ENCODE measurements at places on chromosomes 16 and 17. TPM values are rescaled to one million over a fixed set of nuclear protein-coding genes. Genes with fewer than 3 reads are reported as not detected.

- DNase-seq: no peak
- no peaks in the 10 kb centered on the region for H3K27me3 ChIP-seq
- H3K36me3 ChIP-seq: peaks cover 4% of the 10 kb centered on the region
- H3K4me1 ChIP-seq: peaks cover 37% of the 10 kb centered on the region
- no peak overlapping the region for H3K27ac ChIP-seq
- H3K4me3 ChIP-seq: no peak overlapping the region
These were observed 91.3 kb downstream of the SOCS1 start for GRCh38 chr16:11164482-11165270.

DNA sequence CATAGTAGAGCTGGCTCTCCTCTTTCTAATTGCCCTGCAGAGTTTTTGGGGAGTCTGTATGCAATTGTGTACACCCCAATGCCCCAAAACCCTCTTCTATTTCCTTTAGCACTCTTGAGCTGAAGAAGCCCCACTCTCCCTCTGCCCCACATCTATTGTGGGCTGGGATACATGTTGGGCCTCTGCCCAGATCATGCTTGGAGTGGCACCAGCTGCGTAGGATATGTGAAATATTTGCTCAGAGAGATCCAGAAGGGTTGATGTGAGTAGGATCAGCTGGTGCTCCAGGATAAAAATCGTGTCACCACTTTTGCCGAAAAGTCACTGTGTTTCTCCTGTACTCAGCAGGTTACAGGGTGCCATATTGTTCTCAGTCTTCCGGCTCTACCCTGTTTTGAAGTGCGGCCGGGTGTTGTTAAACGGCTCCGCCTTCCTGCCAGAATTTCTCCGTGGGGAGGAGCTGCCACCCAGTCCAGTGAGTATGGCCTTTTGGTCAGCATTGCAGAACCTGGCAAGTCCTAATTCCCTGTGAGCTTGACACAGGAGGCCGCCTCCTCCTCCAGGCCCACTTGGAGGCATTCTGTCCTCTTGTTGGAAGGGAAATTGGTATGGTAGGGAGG, 664.5 kb downstream of the WWOX start:
- no peaks in the 10 kb centered on the region for H3K27me3 ChIP-seq
- no peak overlapping the region for H3K4me3 ChIP-seq
- DNase-seq: no peak
- no peaks in the 10 kb centered on the region for H3K4me1 ChIP-seq
- no peaks in the 10 kb centered on the region for H3K36me3 ChIP-seq
- no peak overlapping the region for H3K27ac ChIP-seq

- H3K4me3 ChIP-seq: no peak overlapping the region
- no peaks in the 10 kb centered on the region for H3K4me1 ChIP-seq
- DNase-seq: no peak
- H3K27me3 ChIP-seq: no peaks in the 10 kb centered on the region
- H3K36me3 ChIP-seq: no peaks in the 10 kb centered on the region
These were observed 26.6 kb upstream of the KCNG4 start for GRCh38 chr16:84266451-84266850.

DNA sequence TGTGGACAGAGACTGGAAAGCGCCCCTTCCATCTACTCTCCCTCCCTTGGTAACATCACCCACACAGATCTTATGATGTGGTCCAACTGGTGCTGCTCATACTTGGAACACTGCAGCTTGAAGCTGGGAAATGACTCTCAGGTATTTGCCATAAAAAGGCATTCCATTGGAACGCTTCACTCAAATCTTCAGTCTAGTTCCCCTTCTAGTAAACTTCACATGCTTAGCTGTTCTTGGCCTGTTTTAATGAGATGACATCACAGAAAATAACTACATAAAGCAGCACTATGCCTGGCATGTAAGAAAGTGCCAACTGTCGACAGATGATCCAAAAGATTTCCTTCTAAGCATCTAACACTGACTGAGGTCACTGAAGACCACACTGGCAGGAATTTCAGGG, 9.3 kb downstream of the ZNF263 start:
- peaks cover 91% of the 10 kb centered on the region for H3K36me3 ChIP-seq
- no peaks in the 10 kb centered on the region for H3K4me1 ChIP-seq
- DNase-seq: no peak
- no peak overlapping the region for H3K27ac ChIP-seq
- H3K4me3 ChIP-seq: no peak overlapping the region
- no peaks in the 10 kb centered on the region for H3K27me3 ChIP-seq

- no peak overlapping the region for H3K4me3 ChIP-seq
- H3K36me3 ChIP-seq: no peaks in the 10 kb centered on the region
- no peak for DNase-seq
- no peak overlapping the region for H3K27ac ChIP-seq
These were observed 223.1 kb downstream of the MAP2K6 start for GRCh38 chr17:69637446-69638156.

DNA sequence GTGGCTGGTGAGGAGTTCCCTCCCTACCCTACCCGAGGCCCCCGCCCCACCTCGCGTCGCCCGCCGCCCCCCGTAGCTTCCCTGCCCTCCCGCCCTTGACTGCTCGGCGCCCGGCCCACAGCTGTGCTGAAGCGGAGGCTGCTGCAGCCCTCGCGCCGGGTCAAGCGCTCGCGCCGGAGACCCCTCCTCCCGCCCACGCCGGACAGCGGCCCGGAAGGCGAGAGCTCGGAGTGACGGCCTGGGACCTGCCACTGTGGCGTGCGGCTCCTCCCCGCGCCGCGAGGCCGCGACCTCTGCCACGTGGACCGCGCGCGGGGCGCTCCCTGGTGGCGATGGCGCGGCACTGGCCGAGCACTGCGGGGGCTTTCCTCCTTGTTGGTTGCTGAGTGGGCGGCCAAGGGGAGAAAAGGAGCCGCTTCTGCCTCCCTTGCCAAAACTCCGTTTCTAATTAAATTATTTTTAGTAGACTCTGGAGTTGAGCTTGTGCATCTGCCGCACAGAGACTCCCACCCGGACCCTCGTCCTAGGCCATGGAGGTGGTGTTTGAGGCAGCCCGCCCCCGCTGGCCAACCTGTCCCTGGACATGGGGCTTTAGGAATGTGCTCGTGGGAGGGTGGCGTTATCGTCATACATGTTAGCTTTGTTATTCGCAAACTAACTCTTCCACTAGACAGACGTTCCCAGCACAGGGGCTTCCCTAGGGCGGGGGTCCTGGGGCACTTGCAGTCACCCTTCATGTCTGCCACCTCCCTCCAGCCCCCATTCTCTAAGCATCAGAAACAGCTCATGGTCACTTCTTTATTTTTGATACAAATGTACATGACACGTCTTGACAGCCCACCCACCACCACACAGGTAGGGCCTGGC, 4.4 kb downstream of the TP53I13 start:
- no peak overlapping the region for H3K4me3 ChIP-seq
- no peaks in the 10 kb centered on the region for H3K27me3 ChIP-seq
- peaks cover 12% of the 10 kb centered on the region for H3K4me1 ChIP-seq
- peak; percentile 39 for DNase-seq

- DNase-seq: no peak
- H3K27ac ChIP-seq: no peak overlapping the region
These were observed 55.3 kb upstream of the ETV4 start for GRCh38 chr17:43601280-43602039.

DNA sequence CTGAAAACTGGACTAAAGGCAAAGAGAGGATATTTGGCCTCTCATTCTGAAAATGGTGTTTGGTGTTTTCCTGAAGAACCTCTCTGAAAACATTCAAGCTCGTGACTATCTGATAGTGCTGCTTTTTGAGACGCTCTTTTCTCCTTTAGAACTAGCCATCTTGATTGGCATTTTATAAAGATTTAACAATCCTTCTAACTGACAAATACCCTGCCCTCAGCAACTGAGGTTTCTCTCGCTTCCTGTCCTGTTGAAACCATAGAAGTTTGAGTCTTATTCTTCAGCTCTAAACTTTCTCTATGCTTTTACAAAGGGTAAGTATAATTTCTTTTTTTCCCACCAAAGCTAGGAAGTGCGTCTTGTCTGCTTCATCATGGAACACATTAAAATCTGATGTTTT, 13.3 kb downstream of the CNEP1R1 start:
- H3K27ac ChIP-seq: no peak overlapping the region
- H3K27me3 ChIP-seq: no peaks in the 10 kb centered on the region
- no peaks in the 10 kb centered on the region for H3K4me1 ChIP-seq
- H3K36me3 ChIP-seq: peaks cover 32% of the 10 kb centered on the region
- H3K4me3 ChIP-seq: no peak overlapping the region

- H3K27ac ChIP-seq: no peak overlapping the region
- H3K27me3 ChIP-seq: no peaks in the 10 kb centered on the region
- H3K4me3 ChIP-seq: no peak overlapping the region
- no peaks in the 10 kb centered on the region for H3K36me3 ChIP-seq
- no peaks in the 10 kb centered on the region for H3K4me1 ChIP-seq
These were observed 31.5 kb upstream of the NOL11 start for GRCh38 chr17:67686241-67686640.

GRCh38 chr16:7763111-7763510, 430.5 kb downstream of the RBFOX1 start:
- H3K27me3 ChIP-seq: no peaks in the 10 kb centered on the region
- H3K36me3 ChIP-seq: no peaks in the 10 kb centered on the region
- no peak for DNase-seq
- no peak overlapping the region for H3K4me3 ChIP-seq
- no peak overlapping the region for H3K27ac ChIP-seq
- no peaks in the 10 kb centered on the region for H3K4me1 ChIP-seq

GRCh38 chr16:10188236-10188635, 6.0 kb upstream of the GRIN2A start:
- no peaks in the 10 kb centered on the region for H3K4me1 ChIP-seq
- H3K27me3 ChIP-seq: peaks cover 17% of the 10 kb centered on the region
- H3K27ac ChIP-seq: no peak overlapping the region
- H3K4me3 ChIP-seq: no peak overlapping the region
- no peak for DNase-seq
- H3K36me3 ChIP-seq: no peaks in the 10 kb centered on the region

DNA sequence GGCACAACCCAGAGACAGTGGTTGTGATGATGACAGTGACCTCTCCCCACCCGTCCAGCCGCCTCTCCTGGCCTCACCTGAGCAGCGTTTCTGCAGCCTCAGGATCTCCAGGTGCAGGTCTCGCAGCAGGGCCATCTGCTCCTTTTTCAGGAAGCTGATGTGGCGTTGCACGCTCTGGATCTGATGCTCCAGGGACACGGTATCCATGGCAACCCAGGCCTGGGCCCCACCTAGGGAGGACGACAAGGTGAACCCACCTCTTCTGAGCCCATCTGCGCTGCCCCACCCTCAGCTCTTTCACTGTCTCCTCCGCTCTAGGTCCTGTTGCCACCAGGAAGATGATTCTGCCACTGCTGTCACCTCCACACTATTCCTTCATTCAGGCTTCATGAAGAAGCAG, 14.5 kb downstream of the CCDC92B start:
- H3K36me3 ChIP-seq: no peaks in the 10 kb centered on the region
- no peak overlapping the region for H3K27ac ChIP-seq
- peaks cover 10% of the 10 kb centered on the region for H3K27me3 ChIP-seq
- no peaks in the 10 kb centered on the region for H3K4me1 ChIP-seq

DNA sequence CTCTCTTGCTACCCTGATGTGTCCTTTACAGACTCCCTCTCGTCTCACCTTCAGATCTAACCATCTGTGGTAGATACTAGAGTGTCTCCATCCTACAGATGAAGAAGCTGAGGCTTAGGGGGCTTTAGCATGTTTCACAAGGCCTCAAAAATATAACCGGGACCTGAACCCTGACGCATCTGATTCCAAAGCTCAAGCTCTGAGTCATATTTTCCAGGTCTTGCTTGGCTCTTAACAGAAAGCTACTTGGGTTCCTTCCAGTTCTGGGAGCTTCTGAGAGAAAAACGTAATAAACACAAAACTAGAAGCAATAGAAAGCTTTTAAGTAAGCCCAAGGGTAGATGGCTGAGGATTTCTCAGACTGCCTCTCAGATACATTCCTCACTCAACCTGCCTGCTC, 224.3 kb upstream of the EEF2KMT start:
- H3K27me3 ChIP-seq: no peaks in the 10 kb centered on the region
- no peaks in the 10 kb centered on the region for H3K36me3 ChIP-seq

DNA sequence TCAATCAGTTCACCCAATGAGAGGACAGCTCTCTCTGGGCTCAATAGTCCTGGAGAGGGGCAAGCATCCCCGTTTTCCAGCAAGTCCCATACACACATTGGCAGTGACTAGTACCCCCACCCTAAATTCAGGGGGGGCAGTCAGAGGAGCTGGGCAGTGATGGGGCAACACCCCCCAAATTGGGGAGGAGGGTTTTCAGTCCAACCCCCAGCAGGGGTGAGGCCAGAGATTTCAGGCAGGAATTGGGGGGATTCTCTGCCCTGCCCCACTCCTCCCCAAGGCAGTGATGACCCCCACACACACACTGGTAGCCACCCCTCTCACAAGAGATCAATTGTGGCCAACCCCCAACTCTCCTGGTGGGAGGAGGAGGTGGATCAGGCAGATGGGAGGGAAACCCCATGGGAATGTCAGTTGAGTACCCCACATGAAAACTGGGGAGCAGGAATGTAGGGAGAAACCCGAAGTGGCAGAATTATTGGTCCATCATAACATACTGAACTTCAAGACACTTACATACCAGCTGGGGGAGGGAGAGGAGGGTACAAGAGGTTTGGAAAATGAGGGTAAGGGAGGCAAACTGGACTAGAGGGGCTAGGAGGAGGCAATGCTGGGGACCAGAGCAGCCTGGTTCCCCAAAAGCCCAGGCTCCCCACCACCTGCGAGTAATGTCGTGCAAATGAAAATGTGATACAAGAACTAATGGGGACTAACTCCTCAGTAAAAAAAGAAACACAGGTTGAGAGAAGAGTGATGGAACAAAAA, 3.1 kb downstream of the VAMP2 start:
- no peak for DNase-seq
- H3K27me3 ChIP-seq: no peaks in the 10 kb centered on the region
- H3K27ac ChIP-seq: no peak overlapping the region
- H3K4me3 ChIP-seq: no peak overlapping the region

- H3K36me3 ChIP-seq: peaks cover 59% of the 10 kb centered on the region
- no peak overlapping the region for H3K4me3 ChIP-seq
- no peak overlapping the region for H3K27ac ChIP-seq
- H3K4me1 ChIP-seq: peaks cover 17% of the 10 kb centered on the region
- no peaks in the 10 kb centered on the region for H3K27me3 ChIP-seq
These were observed 9.2 kb downstream of the SNN start for GRCh38 chr16:11677451-11677951.

GRCh38 chr17:69093279-69093789, 32.6 kb upstream of the ABCA9 start:
- H3K4me3 ChIP-seq: no peak overlapping the region
- no peaks in the 10 kb centered on the region for H3K36me3 ChIP-seq

DNA sequence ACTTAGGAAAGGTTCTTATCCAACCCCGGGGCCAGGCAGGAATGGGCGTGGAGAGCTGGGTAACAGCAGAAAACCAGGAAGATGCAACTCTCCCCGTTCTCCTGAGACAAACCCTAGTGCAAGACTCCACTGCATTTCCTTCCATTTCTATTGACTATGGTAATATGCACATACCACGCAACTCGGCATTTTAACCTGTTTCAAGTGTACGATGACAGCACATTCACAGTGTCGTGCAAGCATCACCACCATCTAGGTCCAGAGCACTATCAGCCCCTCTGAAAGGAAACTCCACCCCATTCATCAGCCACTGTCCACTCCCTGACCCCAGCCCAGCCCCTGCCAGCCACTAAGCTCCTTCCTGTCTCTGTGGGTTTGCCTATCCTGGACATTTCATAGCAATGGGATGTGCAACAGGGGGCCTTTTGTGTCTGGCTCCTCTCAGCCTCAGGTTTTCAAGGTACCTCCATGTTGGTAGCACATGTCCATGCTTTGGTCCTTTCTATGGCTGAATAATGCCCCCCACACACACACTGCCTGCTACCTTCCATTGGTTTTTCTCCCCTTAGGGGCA, 441.9 kb downstream of the SOX9 start:
- no peak overlapping the region for H3K27ac ChIP-seq
- no peaks in the 10 kb centered on the region for H3K36me3 ChIP-seq
- H3K27me3 ChIP-seq: no peaks in the 10 kb centered on the region

GRCh38 chr16:30032083-30032819, 1.2 kb upstream of the TLCD3B start:
- no peaks in the 10 kb centered on the region for H3K36me3 ChIP-seq
- no peak overlapping the region for H3K4me3 ChIP-seq
- DNase-seq: peak; percentile 64

The RAC3 gene
- total RNA-seq: 9.9 TPM

The PHOSPHO1 gene
- not detected for total RNA-seq

The ANKRD40CL gene
- not detected for total RNA-seq

The CES5A gene
- not detected for total RNA-seq
